ENCODE measurements at places on chromosomes 4 and X.
A peak's percentile ranks its signal among the peaks of the same experiment; 100 is the strongest.

- DNase-seq: no peak
Observed at GRCh38 chr4:140774956-140775355, 18.8 kb upstream of the TBC1D9 start.

GRCh38 chrX:106726485-106727437, at the start of gene RNF128:
TSS of gene RNF128 (plus strand) at chrX:106726701. CDS start at chrX:106726914, 213 bp downstream.
- DNase-seq: no peak

GRCh38 chrX:106437407-106437806, 174.4 kb upstream of the RADX start:
- DNase-seq: no peak

DNA sequence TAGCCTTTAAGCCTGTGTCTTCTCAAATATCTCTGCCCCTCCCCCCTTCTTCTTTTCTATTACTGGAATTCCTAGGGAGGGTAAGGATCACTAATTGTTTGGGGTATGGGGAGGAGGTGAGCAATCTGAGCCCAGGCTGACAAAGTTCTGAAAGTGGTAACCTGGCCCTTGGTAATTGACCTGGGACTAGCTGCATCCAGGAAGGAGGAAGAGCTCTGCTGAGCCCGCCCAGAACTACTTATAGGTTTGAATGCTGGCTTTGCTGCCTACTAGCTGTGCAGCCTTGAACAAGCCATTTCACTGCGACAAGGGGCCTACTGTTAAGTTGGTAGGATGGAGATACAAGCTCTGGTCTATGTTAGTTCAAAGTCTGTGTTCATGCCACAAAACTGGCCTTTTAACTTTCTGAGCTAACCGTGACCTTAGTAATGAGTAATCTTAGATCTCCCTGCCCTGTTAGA, 37.8 kb downstream of the DGKK start:
- no peak for DNase-seq

DNA sequence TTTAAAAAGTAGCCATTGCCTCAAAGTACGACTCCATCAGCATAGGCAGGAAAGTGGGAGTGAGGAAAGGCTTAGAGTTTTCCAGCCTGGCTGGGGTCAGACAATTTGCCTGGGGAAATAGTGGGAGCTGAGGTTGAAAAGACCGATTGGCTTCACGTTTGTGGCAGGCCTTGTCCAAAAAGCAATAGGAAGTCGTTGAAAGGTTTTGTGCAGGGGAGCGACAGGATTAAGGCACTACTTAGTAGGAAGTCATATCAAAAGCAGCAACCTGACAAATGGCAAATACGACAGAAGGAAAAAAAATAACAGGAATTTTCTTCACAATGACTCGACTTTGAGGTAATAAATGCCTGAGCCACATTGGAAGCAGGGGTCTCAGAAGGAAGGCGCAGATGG, 691 bp upstream of the EREG start:
- no peak for DNase-seq

- peak; percentile 42 for DNase-seq
Observed at GRCh38 chr4:138938366-138938690, 77.3 kb upstream of the NOCT start.

DNA sequence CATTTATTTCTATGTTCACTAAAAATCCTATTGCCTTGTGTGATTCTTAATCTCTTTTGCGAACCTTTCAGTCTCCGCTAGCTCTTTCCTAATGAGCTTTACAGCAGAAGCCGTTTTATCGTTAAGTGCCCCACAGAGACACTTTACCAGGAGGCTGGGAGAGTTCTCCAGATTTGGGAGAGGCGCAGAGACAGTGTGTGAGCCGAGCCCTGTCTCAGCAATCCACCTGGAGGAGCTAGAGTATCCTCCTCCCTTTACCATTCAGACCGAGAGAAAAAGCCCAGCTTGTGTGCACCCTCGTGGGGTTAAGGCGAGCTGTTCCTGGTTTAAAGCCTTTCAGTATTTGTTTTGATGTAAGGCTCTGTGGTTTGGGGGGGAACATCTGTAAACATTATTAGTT, 54.9 kb upstream of the MTM1 start:
- DNase-seq: no peak

- DNase-seq: no peak
Observed at GRCh38 chrX:124820738-124821137, 474.4 kb downstream of the SH2D1A start.

DNA sequence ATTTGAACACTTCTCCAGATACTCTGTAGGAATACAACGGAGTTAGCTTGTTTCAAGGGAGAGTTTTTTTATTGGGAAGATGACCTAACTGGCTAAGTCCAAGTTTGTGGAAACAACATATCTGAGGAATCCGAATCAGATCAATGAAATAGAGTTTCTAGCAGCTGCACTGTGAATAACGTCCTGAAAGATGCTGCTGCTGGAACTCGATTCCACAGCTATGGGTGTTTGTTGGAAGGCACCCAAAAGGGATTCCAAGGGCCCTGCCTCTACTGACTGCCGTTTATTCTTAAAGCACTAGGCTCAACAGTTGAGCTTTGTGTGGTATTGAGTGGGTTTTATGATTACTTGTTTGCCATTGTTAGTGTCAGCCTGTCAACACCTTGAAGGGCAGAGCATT, 6.6 kb upstream of the GBA3 start:
- DNase-seq: no peak

- DNase-seq: no peak
Observed at GRCh38 chr4:118287711-118288451, 64.9 kb downstream of the PRSS12 start.

- DNase-seq: no peak
Observed at GRCh38 chrX:115696939-115697338, 136.0 kb downstream of the PLS3 start.

- DNase-seq: no peak
Observed at GRCh38 chr4:74543231-74543781, 98.4 kb downstream of the AREG start.

DNA sequence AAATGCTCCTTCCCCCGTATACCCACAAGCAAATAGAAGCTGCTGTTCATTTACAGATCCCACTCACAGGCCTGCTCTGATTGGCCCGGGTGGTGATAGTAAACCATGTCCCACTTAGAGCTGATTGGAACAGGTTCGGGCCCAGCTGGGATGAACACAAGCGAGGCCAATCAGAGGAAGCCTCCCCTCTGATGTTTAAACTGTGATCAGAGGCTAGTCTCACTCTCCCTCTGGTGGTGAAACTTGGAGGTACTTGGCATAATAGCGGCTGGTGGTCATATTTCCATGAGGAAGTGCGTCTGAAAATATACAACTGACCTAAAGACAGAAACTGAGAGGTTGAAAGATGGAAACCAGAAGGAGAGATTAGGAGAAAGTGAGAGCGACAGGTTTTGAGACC, 51.5 kb upstream of the TRPC3 start:
- DNase-seq: peak; percentile 14

DNA sequence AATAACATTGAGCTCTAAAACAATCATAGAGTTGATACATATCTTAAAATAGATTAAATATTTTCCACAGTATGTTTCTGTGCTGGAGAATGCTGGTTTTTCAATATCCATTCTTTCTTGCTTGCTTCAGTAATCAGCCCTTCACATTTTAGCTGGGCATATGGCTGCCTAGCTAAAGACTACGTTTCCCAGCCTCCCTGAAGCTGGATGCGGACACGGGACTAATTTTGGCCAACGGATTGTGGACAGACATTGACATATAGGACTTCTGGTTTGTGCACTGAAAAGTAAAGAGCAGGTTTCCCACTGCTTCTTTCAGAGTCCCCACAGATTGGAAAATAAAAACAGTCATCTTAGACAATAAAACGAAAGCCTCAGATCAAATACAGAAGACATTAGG, 97.3 kb downstream of the COL25A1 start:
- DNase-seq: no peak

GRCh38 chr4:104719539-104720230, 225.0 kb upstream of the CXXC4 start:
- peak; percentile 28 for DNase-seq

DNA sequence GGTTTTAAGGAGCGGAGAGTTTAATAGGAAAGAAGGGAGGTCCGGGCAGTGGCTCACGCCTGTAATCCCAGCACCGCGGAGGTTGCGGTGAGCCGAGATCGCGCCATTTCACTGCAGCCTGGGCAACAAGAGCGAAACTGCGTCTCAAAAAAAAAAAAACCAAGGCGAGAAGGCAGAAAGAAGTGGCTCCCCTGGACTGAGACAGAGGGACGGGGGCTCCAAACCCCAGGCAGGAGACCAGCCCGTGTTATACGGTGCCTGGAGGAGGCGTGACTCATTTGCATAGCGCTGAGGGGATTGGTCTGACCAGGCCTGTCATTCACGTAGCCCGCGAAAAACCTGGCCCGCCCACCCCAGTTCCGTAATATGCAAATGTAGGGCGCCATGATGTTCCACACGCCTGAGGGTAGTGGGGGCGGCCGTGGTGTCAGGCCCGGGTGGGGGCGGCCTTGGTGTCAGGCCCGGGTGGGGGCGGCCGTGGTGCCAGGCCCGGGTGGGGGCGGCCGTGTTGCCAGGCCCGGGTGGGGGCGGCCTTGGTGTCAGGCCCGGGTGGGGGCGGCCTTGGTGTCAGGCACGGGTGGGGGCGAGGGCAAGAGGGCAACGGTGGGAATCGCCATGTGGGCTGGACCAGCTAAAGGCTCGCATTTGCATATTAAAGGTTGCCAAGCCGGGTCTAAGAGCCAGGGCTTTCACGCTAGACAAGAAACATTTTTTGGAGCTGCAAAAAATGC, 2.1 kb downstream of the PLCXD1 start:
- peak; percentile 94 for DNase-seq

GRCh38 chrX:134688839-134689238, 30.6 kb upstream of the PLAC1 start:
- no peak for DNase-seq

- DNase-seq: no peak
Observed at GRCh38 chr4:164508097-164508496, 245.8 kb upstream of the SMIM31 start.

- no peak for DNase-seq
Observed at GRCh38 chrX:137547291-137547690, 18.6 kb upstream of the ZIC3 start.

- DNase-seq: no peak
Observed at GRCh38 chrX:40806513-40807220, 71.3 kb upstream of the MED14 start.

DNA sequence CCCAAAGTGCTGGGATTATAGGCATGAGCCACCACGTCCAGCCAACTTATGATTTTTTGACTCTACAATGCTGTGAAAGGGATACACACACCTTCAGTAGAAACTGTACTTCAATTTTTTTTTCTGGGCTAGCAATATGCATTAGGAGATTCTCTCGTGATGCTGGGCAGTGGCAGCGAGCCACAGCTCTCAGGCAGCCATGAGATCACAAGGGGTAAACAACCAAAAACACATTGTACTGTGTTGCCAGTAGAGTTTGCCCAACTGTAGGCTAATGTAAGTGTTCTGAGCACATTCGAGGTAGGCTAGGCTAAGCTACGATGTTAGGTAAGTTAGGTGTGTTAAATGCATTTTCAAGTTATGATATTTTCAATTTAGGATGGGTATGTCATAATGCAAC, 25.7 kb downstream of the RAB33A start:
- DNase-seq: no peak

- no peak for DNase-seq
Observed at GRCh38 chr4:12651876-12652275, 832.3 kb downstream of the RAB28 start.

DNA sequence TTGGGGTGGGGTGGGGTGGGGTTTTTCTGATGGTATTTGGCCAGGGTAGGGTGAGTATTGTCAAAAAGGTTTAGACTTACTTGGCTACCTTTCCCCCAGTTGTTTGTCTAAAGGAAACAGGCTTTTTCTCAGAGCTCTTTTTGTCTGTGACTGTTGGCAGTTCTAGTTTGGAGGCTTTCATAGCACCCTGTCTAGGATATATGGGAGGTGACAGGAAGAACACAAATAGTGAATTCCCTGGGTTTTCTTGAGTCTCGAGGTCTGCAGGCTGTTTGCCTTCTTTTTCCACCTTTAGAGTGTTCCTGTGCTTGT, 13.5 kb downstream of the RPS6KA3 start:
- no peak for DNase-seq

DNA sequence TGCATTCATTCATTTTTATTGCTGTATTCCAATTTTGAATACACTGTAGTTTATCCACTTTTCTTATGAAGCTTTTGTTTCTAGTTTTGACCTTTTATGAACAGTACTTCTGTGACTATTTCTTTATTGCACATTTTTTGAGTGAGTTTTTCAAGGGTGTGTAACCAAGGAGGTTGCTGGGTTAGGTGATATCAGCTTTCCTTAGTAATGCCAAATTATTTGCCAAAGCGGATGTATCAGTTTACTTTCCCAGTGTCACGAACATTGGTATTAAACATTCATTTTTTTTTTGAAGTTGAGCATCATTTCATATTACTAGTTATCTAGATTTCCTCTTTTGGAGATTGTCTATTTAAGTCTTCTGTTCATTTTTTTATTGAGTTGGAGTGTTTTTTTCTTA, 32.9 kb downstream of the STIM2 start:
- DNase-seq: no peak

GRCh38 chr4:157984285-157984911, 188.4 kb downstream of the GASK1B start:
- DNase-seq: no peak

GRCh38 chrX:11888421-11888820, 130.4 kb downstream of the MSL3 start:
- no peak for DNase-seq

DNA sequence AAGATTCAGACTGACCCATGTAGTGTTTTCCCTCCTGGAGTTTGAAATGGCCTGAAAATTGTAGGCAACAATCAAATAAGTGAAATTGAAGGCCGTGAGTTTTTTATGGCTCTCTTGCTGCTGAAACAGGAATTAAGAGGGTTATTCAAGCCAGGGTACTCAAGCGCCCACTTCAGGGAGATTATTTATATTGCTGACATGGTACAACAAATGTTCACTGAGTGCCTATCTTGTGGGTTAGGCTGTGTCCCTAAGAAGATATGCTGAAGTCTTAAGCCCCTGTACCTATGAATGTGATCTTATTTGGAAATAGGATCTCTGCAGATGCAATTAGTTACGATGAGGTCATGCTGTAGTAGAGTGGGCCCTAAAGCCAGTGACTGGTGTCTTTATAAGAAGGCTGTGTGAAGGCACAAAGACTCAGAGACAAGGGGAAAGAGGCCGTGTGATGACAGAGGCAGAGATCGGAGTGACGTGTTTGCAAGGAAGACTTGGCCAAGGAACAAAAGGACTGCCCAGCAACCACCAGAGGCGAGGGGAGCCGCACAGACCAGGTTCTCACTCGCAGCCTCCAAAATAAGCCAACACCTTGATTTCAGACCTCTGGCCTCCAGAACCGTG, 72.9 kb downstream of the MED28 start:
- DNase-seq: no peak

- DNase-seq: peak; percentile 70
Observed at GRCh38 chrX:155997436-155997835, at the start of gene IL9R. TSS of gene IL9R (plus strand) at chrX:155997696. CDS start at chrX:155997760, 64 bp downstream.

DNA sequence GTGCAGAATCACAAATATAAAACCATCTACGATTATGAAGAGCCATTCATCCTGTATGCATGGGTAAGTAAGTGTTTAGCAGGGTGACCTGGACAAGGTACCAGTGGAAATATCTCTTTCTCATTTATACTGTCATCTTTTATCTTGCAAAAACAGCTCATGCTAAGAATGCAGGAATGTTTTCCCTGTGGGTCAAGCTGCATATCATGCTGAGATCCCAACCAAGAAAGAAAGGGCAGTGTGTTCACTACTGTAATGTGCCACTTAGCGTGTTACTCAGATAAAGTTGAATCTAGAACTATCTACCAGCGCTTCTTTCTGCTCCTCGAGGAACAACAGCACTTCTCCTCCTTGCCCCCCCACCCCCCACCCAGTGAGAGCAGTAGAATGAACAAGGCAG, 212.7 kb upstream of the TBL1X start:
- no peak for DNase-seq

- no peak for DNase-seq
Observed at GRCh38 chr4:28351826-28352225, 1491.2 kb downstream of the STIM2 start.
